ENCODE measurements at places on chromosomes 6 and 20.

- no peak for DNase-seq
Observed at GRCh38 chr20:37892001-37892400, 10.9 kb upstream of the VSTM2L start.

GRCh38 chr6:125746019-125746414 lies 3.4 kb upstream of the HEY2 start:
- no peak for DNase-seq

- DNase-seq: no peak
Observed at GRCh38 chr6:13523826-13524622, 36.6 kb upstream of the GFOD1 start.

DNA sequence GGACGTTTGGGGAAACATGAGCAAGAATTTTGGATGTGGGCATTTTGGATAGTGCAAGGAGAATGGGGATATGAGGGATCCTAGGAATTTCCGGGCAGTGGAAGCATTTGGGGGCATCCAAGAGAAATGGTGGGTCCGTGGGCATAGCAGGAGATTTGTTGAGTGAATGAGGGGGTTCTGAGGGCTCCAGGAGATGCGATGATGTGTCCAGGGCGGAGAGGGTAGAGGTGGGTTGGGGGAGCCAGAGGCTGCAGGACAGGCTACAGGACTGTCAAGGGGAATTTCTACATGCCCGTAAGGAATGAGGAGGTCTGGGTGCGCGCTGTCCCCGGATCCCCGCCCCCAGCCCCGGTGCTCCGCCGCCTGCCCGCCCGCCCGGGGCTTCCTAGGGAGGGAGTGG lies 364 bp downstream of the FRS3 start:
- DNase-seq: no peak

DNA sequence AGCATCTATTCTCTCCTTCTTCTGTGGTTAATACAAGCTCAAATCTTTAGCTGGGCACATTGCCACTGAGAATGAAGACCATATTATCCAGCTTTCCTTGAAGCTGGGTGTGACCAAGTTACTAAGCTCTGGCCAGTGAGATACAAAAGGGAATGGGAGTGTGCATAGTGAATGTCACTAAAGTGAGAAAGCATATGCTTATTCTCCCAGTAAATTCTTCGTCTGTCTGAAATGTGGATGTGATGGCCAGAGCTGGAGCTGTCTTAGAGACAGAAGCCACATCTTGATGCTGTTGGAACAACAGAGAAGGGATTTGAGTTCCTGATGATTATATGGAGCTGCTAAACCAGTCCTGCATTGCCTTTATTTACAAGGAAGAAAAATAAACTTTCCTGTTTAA lies 60.1 kb downstream of the SESN1 start:
- no peak for DNase-seq

GRCh38 chr6:124055963-124056362 lies 252.3 kb downstream of the NKAIN2 start:
- DNase-seq: no peak

- peak; percentile 37 for DNase-seq
Observed at GRCh38 chr20:21101453-21101931, 4.7 kb downstream of the LINC00237 start.

DNA sequence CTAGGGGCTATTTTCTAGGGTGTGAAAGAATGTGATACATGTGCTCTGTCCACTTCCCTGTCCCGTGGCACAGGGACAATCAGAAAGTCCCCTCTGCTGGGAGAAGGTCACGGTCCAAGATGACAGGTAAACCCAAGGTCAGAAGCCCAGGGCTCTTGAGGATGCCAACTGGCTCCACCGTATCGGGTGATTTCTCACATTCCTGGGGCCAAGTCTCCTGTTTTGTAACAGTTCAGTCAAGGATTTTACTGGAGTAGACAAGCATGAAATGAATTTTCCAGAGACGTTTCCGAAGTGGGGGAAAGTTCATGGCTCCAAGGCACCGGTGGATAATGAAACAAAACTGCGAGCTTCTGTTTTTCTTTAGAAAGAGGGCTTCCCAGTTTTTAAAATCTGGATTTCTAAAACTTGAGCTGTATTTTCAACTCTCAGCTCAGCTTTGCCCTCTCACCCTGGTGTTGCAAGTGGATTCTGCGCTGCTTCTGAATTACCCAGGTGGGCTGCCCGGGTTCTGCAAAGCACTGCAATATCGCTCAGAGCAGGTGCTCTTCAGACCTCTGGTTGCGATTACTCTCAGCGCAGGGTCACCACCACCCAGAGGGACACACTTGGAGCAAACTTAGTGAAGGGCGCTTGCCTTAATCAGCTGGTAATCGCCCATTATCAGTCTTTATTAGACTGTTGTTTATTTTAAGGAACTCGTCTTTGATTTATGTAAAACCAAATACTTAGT lies 64.4 kb upstream of the TMEM170B start:
- no peak for DNase-seq

DNA sequence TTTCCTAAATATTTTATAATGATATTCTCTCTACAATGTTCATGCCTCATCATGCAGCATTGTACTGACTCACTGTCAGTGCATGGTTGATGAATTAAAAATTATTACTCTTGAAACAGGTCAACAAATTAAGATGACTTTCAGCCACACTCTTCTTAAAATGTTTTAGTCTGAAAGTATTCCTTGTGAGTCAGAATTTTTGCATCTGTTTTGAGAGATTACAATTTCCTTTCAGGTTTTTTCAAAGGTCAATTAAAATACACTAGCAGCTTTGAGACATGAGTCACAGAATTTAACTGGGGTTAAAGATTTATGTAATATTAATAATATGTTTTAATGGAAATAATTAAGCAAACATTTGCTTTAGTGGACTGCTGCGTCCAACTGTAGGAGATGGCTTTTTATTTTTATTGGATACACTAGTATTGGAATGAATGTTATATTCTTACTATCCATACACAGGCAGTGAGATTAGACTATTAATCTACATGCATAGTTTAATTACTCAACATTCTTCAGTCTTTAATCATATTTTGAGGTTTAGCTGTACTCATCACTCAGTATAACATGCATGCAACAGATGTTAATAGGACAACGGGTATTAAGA lies 9.7 kb downstream of the COL12A1 start:
- DNase-seq: no peak

Data from memory B cell (primary cell).